Activated CD8-positive, alpha-beta memory T cell treated with anti-CD3 and anti-CD28 coated beads for 4 hours (primary cell): ENCODE measurements at places on chromosomes 2 and 18.

- DNase-seq, result no peak
Observed at GRCh38 chr2:10064932-10065772, 15.1 kb downstream of the CYS1 start.

DNA sequence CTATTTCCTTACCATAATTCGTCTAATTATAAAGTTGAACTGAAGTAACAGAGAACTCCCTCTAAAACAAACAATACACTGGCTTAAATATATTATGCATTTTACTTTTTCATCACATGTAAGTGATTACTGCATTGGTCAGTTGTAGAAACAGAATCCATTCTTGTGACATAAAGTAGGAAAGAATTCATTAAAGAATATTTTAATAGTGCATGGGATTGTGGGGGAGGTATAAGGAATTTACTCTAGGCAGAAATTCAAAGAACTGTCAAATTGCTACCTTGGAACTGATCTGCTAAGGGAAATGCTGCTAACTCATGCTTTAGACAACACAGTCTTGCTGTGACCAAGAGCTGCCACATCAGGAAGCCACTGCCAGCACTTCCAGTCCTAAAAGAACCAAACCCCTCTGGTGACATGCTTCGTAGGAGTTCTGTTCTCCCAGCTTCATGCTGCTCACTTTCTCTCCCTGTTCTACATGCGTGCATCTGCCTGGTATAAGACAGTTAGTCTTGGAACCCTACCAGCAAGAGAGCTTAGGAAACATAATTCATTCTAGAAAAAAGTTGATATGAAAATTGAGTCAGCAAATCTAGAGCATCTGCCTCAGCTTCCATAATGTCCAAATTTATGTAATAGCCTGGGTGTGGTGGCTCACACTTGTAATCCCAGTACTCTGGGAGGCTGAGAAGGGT lies 1137.6 kb upstream of the NXPH2 start:
- DNase-seq, result no peak

DNA sequence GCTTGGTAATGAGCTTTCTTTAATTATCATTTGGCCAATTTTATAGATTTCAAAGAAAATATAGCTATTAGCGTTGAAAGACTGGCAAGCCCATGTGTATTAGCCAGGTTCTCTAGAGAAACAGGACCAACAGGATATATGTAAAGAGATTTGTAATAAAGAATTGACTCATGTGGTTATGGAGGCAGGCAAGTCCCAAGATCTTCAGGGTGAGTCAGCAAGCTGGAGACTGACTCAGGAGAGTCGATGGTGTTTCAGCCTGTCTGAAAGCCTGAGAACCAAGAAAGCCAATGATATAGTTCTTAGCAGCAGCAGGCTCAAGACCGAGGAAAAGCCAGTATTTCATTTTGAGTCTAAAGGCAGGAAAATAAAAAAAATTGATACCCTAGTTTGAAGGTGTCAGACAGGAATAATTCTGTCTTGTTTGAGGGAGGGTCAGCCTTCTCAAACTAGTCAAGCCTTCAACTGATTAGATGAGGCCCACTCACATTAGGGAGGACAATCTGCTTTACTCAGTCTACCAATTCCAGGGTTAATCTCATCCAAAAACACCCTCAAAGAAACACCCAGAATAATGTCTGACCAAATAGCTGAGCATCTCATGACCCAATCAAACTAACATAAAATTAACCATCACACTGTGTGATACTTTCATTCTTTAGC lies 78.3 kb upstream of the CRIM1 start:
- no peak for DNase-seq

- DNase-seq, result no peak
Observed at GRCh38 chr2:27645197-27645596, 16.3 kb downstream of the GPN1 start.

DNA sequence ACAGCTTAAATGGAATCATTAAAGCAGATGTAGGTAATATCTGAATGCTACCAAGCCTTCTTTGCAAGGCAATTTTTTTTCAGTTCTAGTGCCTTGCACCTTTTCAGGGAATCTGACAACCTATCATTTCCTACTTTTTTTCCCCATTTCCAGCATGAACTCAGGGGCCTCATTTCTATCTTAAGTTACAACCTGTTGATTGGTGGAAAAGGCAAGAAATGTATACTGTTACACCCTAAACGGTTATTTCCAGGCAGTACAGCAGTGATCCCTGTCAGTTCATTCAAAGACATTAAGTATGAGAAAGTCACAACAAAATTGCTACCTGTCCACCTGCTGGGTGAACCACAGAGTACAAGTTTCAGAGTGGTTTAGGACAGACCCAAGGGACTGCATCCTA lies 171.2 kb upstream of the PIK3C3 start:
- DNase-seq, result no peak

- no peak for DNase-seq
Observed at GRCh38 chr2:48433682-48434081, 96.3 kb upstream of the STON1 start.

- no peak for DNase-seq
Observed at GRCh38 chr2:233179848-233180366, 71.6 kb upstream of the ATG16L1 start.

GRCh38 chr18:33578518-33579348 lies 714 bp downstream of the ASXL3 start:
- DNase-seq, result no peak

DNA sequence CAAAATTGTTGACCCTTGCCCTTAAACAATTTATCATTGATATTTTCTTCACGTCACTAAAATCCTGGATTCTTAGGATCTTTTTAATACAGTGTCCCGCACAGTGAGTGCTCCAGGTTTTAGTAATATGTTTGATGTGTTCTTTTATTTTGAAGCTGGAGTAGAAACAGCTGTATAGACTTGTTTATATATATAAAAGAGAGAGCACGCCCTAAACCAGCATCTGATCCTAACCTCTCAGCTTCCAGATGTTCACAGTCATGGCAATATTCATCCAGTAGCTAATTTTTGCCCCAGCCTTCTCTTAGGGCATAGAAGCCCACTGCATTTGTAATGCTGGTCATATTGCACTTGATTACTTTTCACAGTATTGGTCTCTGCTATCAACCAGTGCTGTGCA lies 170.0 kb upstream of the EPAS1 start:
- DNase-seq, result no peak

GRCh38 chr2:160365716-160366367 lies 127.8 kb downstream of the RBMS1 start:
- no peak for DNase-seq
